ENCODE measurements at places on chromosomes 3 and 15. TPM values are rescaled to one million over a fixed set of nuclear protein-coding genes. Genes with fewer than 3 reads are reported as not detected.

DNA sequence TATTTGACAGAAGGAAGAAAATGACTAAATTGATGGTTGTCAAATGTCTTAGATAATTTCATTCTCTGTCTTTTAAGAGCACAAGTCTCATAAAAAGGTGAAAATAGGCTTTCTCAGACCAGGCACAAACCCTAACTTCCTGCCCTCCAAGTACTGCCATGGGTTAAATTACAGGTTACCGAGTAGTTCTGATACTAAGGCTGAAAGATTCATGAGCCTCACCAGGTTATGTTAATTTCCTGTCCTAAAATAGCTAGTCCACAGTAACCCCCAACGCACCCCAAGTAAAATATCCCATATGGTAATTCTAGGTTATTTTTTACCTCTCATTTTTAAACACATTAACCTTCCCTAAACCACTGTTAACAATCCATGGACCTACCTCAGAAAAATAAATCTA lies 42.0 kb downstream of the GSK3B start:
- DNase-seq, result no peak

DNA sequence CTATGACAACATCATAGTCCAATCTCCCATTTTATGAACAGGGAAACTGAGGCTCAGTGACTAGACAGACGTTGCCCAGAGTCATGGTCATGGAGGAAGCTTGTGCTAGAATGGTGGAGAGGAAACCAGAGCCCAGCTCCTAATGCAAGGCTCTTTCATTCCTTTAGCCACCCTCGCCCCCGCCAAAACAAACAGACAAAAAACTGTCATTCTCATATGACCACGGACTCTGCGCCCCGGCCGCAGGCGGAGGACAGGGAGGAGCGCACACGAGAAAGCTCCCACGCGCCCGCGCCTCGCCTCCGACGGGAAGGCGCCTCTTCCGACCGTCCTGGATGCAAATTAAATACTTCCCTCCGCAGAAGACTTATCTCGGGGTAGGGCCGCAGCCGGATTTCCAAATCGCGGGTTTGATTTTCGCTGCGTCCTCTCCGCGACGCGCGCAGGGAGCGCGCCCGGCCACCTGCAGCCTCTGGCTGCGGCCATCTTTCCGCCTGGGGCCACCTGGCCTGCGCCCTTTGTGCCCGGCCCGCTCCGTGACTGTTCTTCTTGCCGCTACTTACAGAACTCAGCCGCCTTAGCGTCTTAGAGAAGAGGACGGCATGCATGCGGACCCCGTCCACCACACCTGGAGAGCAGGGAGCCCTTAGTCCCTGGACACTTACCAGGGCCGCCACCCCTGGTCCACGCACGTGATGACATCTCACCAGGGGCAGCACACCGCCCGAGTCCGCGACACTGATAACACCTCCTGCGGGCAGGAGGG lies 670 bp upstream of the ATP13A3 start:
- no peak for DNase-seq

Gene FMN1
- 6.2 TPM for total RNA-seq

Gene CPN2
- total RNA-seq, result not detected

GRCh38 chr15:44775953-44776352 lies 39.6 kb downstream of the TRIM69 start:
- DNase-seq, result peak; percentile 29

GRCh38 chr3:179149406-179149867 lies 1.3 kb downstream of the PIK3CA start:
- DNase-seq, result no peak

GRCh38 chr15:31305375-31305774 lies 21.3 kb upstream of the KLF13 start:
- no peak for DNase-seq

DNA sequence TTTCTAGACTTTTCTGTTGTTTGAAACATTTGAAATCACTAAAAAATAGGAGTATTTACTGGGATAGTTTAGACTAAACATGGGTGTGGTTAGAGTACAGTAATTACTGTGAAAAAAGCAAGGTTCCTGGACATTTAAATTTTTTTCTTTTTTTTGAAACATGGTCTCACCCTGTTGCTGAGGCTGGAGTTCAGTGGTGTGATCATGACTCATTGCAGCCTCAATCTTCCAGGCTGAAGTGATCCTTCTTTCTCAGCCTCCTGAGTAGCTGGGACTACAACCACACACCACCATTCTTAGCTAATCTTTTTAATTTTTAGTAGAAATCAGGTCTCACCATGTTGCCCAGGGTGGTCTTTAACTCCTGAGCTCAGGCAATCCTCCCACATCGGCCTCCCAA lies 20.4 kb upstream of the CELF6 start:
- no peak for DNase-seq

DNA sequence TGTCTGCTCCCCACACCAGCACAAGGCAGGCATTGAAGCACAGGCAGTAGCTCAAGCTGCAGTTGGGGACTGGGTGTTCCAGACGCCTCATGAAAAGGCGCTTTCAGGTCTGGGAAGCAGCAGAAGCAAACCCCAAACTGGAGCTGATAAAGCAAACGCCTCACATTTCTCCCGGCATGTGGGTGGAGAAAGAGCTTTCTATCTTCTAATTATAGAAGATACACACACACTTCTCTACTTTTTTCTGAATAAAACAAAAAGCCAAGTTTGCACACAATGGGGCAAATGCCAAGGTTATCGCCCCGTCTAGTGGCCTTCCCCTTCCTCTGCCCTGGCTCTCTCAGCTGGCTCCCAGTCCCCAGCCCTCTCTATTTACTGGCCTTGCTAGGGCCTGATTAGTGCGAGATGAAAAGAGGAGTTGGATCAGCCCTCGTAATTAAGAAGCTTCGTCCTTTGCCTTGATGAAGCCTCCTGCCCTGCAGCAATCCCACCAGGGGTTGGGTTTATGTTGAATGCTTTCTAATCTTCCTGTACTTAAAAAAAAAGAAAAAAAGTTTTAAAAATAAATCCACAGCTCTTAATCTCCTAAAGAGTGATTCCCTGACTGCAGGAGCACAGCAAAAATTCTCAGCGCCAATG lies 120.2 kb downstream of the MEGF11 start:
- no peak for DNase-seq

Gene GOLGA8S
- 0.21 TPM for total RNA-seq

Gene ERC2
- total RNA-seq, result 3.0 TPM

DNA sequence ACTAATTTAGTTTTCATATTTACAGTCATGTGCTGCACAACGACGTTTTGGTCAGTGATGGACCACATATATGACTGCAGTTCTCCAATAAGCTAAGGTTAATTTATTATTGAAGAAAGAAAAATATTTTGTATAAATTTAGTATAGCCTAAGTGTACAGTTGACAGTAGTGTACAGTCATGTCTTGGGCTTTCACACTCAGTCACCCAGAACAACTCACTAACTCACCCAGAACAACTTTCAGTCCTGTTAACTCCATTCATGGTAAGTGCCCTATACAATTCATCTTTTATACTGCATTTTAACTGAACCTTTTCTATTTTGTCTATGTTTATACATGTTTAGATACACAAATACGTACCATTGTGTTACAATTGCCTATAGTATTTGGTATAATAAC lies 3.8 kb upstream of the GABRR3 start:
- no peak for DNase-seq

Gene VIPR1
- 5.2 TPM for total RNA-seq

Gene SRGAP3
- 21.4 TPM for total RNA-seq

Gene ADGRG7
- total RNA-seq, result 0.11 TPM

- no peak for DNase-seq
Measured at GRCh38 chr3:10666621-10667020, 149.4 kb upstream of the SLC6A11 start.

Gene THRB
- total RNA-seq, result 14.8 TPM

GRCh38 chr15:56001471-56002078 lies 8.2 kb upstream of the NEDD4 start:
- DNase-seq, result no peak

DNA sequence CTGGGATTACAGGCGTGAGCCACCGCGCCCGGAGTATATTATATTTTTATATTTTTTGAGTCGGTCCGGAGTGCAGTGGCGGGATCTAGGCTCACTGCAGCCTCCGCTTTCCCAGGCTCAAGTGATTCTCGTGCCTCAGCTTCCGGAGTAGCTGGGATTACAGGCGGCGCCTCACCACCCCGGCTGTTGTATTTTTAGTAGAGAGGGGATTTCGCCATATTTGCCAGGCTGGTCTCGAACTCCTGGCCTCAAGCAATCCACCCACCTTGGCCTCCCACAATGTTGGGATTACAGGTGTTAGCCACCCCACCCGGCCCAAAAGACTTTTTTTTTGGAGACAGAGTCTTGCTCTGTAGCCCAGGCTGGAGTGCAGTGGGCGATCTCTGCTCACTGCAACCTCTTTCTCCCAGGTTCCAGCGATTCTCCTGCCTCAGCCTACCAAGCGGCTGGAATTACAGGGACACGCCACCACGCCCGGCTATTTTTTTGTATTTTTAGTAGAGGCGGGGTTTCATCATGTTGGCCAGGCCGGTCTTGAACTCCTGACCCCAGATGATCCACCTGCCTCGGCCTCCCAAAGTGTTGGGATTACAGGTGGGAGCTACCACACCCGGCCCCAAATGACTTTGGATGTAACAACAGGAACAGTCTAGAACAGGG lies 1.0 kb downstream of the ZNF589 start:
- no peak for DNase-seq

- DNase-seq, result no peak
Measured at GRCh38 chr3:164478323-164478722, 600.0 kb downstream of the SI start.

GRCh38 chr15:31328969-31329639 lies 2.5 kb downstream of the KLF13 start:
- no peak for DNase-seq

Gene MST1R
- 1.7 TPM for total RNA-seq

Gene ESYT3
- 3.2 TPM for total RNA-seq

Gene IFRD2
- 19.5 TPM for total RNA-seq

Gene SV2B
- 4.5 TPM for total RNA-seq

Data from urinary bladder (tissue), 4 donors.